ENCODE measurements at places on chromosomes 5 and 9.

DNA sequence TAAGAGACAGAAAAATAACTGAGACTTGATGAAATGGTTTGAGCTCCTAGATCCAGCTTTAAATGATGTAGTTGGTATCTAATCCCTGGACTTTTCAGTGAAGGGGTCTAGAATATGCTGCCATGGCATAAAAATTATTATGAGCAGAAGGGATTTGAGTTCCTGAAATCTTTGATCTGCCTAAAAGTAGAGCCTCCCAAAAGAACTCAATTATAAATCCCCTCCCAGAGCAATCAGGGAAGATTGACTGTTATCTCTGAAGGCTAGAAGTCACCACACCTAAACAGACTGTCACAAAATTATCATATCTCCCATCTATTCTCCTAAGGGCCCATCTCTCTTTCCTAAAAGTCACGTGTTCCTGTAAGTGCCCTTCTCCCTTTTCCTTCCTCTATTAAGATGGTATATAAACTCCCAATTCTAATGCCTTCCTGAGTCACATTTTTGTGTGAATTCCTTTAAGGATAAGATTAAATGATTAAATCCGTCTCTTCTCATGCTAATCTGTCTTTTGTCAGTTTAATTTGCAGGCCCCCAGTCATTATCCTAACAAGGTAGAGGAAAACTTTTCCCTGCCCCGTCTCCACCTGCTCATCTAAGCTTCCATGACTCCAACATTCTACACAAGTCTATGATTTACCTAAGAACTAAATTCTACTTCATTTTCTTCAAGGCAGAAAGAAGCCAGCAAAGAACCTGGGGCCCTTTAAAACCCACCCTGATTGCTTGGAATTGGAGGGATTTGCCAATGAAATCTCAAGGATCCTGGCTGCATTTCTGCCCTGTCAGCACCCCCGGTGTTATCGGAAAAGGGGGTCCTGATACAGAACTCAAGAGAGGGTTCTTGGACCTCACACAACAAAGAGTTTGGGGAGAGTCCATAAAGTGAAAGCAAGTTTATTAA, 47.1 kb upstream of the PWWP2A start:
- no peak for DNase-seq

DNA sequence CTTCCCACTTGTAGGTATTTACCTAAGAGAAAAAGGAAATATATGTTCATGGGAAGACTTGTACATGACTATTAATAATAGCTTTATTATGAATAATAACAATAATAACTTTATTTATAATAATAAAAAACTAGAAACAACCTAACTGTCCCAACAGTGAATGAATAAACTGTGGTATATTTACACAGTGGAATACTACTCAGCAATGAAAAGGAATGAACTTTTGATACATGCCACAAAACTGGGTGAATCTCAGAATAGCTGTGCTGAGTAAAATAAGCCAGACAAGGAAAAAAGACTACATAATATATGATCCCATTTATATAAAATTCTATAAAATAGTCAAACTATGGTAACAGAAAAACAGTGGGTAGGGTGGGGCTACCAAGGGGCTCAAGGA, 88.7 kb downstream of the SCAMP1 start:
- no peak for DNase-seq

DNA sequence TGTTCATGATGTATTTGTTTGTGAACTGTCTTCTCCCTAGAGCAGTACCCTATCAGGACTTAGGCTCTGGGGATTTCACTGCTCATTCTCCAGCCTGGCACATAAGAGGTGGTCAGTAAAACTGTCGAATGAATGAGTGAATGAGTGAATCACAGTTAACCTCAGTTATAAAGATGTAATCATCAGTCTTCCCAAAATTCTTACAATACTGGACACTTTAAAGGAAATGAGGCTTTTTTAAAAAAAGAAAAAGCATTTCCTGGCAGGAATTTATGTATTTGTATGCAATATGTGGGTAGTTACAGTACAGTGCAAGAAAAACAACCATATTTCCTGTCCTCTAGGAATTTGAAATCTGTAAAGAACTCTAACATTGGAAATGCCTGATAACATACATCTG, 59.6 kb downstream of the RAI14 start:
- DNase-seq: no peak

DNA sequence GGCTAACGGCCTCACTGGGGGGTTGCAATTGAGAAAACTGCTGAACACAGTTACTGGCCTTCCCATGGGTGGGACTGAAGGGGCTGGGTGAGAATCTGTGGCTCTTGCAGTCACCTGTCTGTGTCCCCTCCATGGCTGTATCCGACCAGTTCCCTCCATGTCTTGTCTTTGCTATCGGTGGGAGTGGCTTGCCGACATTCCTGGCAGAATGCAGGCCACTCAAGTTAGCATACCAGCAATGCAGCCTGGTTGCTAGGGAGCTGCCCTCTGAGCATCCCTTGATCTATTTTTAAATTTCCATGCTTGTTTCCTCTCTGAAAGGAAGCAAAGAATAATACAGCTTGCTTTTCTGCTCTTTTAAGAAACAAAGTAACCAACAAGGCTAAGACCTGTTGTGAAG, 1509.7 kb upstream of the WWC1 start:
- DNase-seq: no peak

GRCh38 chr5:82346399-82347165, 68.4 kb upstream of the RPS23 start:
- no peak for DNase-seq

GRCh38 chr9:131584858-131585257, 39.5 kb downstream of the PRRT1B start:
- DNase-seq: no peak

GRCh38 chr5:164663198-164663989, 1158.0 kb downstream of the MAT2B start:
- DNase-seq: no peak

- DNase-seq: no peak
Observed at GRCh38 chr5:168073311-168073710, 218.1 kb upstream of the WWC1 start.

DNA sequence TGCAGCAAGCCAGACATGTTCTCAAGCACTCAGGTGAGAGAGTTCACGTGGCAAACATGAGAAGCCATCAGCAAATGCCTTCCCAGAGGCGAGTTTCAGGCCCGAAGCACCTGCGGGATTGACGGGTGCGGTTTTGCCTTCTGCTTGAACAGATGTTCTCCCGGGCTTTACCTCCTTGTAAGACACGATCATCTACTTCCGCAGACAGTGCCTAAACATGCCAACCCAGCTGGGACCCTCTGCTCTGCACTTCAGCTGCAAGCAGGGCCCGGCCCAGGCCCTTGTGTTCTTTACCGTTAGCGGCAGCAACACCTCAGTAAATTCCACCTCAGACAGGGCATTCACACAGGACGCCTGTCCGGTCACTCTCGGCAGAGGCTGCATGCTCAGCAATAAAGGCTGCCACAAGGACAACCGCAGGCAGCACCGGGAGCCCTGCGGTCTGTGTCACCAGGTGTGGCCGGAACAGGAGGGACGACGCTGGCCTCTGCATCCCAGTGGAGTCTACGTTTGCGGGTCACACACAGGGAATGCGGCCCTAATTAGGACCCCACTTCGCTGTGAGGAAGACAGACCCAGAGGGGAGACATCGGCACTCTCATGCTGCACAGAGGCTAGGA, 139.6 kb downstream of the ROR2 start:
- DNase-seq: no peak

DNA sequence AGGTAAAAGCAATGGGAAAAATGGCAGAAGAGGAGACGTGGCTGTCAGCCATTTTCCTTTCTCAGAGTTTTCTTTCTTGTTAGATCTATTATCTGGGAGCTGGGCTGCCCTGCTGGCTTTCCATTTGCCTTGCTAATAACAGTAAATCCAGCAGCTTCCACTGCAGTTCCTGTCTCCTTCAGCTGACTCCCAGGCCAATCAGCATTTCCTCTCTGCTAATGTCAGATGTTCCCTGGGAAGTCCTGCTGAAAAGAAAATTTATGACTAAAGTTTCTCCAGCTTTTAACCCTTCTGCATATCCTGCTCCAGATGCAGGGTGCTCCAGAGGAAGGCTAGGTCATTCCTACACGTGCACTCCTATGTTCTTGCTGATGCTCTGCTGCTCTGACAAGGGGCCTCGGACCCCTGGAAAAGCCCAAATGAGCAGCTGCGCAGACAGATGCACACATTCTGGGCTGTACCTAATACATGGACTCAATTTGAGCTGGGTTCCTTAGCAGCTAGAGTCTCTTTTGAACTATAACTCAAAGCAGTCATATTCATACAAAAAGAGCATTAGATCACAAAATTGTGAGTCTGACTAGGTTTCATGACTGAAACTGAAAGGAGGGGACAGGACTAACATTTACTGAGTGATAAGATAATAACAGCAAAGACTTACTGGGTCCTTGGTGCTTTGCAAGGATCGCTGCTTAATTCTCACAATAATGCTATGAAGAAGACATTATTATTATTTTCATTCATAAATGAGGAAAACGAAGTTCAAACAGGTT, 182.2 kb downstream of the MAPKAP1 start:
- DNase-seq: no peak

GRCh38 chr9:116313638-116314037, 160.0 kb downstream of the PAPPA start:
- no peak for DNase-seq

DNA sequence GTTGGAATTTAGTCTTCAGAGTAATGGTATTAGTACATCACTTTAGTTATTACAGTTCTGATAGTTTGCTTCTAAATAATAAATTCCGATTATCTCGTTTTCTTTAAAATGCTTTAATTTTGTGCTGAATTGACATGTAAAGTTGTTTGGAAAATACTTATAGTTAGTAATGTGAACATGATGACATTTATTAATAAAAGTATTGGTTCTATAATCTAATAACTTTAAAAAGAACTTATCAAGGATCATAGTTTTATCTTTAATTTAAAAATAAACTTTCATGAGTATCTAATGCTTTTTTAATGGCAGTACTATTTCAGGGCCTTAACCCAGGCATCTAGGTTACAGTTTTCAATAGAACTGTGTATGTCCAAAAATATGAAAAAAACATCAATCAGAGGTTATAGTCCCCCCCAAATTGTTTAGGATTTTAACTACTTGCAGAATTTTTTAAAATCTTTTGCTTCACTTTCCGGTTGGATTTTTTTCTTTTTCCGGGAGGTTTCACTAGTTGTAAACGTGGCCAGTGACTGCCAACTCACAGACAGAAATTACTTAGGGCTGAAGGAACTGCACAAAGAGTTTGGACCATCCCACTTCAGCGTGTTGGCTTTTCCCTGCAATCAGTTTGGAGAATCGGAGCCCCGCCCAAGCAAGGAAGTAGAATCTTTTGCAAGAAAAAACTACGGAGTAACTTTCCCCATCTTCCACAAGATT, 680 bp downstream of the GPX8 start:
- no peak for DNase-seq

DNA sequence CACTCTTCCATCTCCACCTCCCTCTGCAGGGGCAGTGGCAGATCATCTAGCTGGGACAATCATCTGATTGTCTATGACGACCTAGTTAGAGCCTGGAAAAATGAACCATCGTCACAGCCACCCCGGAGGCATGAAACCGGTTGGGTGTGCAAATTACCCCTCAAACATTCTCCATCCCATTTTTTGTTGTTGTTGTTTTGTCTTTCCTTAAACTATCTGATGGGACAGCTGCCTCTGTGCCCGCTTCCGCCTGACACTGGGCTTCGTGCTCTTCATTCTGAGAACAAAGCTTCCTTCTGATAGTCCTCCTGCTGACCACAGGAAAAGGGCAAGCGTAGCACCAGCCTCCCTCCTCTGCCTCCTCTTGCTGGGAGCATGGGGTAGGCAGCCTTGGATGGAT, 7.0 kb upstream of the NDST1 start:
- DNase-seq: no peak

- no peak for DNase-seq
Observed at GRCh38 chr5:107469064-107469463, 201.7 kb downstream of the EFNA5 start.

DNA sequence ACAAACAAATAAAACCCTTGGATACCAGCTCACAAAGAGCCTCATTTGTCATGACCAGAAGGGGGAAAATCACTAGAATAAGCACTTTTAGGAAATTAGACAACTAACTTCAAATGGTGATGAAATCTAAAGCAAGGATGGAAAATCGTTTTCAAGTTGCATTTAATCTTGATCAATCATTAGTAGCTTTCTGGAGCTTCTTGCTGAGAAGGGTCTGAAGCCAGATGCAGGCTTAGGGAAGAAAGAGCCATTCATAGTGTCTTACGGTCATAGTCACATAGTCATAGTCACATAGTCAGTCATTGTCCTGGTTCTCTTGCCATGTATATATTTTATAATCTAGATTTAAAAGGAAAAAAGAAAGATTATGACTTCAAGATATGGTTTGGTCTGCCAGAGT, 610.5 kb downstream of the ACTL7B start:
- no peak for DNase-seq

DNA sequence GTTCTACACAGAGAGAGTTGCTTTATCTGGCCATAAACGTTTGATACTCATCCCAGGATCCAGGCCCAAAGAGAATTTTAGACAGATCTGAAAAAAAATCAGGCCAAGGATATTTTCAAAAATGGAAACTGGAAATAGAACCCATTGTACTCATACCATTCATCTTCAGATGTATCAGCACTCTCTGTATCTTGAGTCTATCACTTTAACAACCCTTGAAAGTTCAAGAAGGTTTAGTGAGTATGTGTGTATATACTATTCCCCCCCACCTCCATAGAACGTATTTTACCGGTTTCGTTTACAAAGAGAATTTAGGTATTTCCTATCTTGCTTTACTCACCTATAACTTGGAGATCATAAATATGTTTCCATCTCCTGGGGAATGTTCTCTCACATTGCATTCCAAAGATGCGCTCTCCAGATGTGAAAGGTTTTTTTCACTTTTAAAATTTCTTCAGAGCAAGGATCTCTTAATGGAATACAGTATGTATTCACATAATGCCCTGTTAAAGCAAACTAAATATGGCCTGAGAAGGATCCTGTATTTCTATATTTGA, 105.5 kb upstream of the TUT7 start:
- no peak for DNase-seq

GRCh38 chr9:115462623-115463022, 344.7 kb upstream of the TNC start:
- no peak for DNase-seq
